Posterior vena cava (tissue), 2 donors: ENCODE measurements at places on chromosomes 3 and 15. TPM values are rescaled to one million over a fixed set of nuclear protein-coding genes. Genes with fewer than 3 reads are reported as not detected.

TTLL13 gene
- total RNA-seq: not detected

PLA2G4B gene
- total RNA-seq: 1.5 TPM

GOLGA8O gene
- total RNA-seq: 1.5 TPM

BRK1 gene
- total RNA-seq: 98.9 TPM

BOC gene
- 86.8 TPM for total RNA-seq

CD96 gene
- total RNA-seq: 2.5 TPM

COX5A gene
- 101 TPM for total RNA-seq

EID1 gene
- 230 TPM for total RNA-seq

SPATA12 gene
- not detected for total RNA-seq

MUSTN1 gene
- total RNA-seq: 78.5 TPM

SCAANT1 gene
- not detected for total RNA-seq

- peak; percentile 53 for DNase-seq
Observed at GRCh38 chr3:128338536-128339330, 128.0 kb downstream of the DNAJB8 start.

DNA sequence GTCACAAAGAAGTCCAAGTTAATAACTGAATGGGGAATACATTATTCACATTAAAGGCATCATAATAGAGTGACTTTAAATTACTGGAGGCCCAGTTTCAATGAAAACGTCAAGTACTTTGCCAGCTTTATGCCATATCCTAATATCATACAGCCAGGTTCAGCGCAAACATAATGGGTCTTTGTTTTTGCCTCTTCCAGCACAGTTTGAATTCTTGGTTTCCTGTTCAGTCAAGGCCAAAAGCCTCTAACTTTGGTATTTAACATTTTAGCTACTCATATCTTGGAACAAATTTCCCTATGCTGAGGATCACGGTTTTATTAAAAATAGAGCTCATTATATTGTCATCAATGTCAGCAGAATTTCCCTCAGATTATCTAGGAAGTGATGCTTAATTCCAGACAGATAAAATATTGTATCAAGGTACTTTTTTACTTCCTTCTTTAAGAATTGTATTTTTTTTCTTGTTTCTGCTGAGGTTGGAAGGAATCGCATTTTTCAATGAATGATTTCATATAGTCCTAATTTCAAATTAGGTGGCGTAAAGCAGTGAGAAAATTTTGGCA lies 269.2 kb downstream of the THRB start:
- no peak for DNase-seq

DNA sequence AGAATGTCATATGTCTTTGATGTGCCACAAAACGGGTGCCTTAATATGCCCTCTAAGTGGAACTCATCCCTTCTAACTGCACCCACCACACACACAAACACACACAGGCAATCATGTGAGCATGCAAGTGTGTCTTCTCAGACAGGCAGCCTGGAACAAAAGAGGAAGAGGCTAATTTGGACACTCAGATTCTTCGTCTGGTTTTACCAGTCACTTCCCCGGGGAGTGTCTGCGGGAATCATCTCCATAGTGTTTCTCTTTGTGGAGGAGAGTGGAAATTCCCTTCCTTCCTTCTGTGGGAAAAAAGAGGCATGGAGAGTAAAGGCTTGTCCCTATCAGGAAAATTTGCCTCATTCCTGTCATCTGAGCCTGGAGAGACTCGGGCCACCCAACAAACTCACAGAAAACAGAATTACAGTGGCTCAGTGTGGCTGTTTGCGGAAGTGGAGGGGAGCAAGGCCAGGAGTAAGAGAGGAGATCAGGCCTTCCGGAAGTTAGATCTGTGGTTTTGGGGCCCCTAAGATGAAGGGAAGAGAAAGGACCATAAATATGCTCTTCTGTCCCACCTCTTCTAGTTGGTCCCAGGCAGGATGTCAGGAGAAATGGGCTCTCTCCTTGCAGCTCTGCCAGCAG lies 212.6 kb upstream of the SEMA6D start:
- no peak for DNase-seq

GRCh38 chr3:52429779-52430415 lies 15.0 kb downstream of the SEMA3G start:
- no peak for DNase-seq

- DNase-seq: peak; percentile 92
Observed at GRCh38 chr15:72902245-72902918, 118.8 kb upstream of the ADPGK start.

- DNase-seq: no peak
Observed at GRCh38 chr3:40618158-40618557, 93.4 kb downstream of the ZNF621 start.

GRCh38 chr3:142647856-142648255 lies 51.7 kb downstream of the PLS1 start:
- DNase-seq: no peak

GRCh38 chr3:99699841-99700240 lies 61.4 kb downstream of the COL8A1 start:
- DNase-seq: no peak

- DNase-seq: peak; percentile 87
Observed at GRCh38 chr15:29871401-29871800, 49.1 kb upstream of the TJP1 start.

- no peak for DNase-seq
Observed at GRCh38 chr15:92810418-92811138, 89.5 kb upstream of the CHD2 start.

DNA sequence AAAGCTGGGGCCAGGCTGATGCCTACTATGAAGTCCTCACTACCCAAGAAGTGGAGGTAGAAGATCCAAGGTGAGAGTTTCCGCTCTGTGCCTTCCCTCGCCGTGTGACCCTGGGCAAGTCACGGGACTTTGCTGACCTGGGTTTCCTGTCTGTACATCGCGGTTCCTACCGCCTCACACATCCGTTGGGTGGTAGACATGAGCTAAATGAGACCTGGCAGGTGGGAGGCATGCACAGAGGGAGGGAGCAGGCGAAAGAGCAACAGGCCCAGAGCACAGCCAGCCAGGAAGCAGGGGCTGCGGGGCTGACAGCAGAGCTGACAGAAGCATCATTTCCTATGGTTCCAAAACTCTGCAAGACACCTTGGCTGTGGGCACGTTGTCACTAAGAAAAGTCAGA lies 157.3 kb upstream of the BHLHE40 start:
- DNase-seq: no peak

DNA sequence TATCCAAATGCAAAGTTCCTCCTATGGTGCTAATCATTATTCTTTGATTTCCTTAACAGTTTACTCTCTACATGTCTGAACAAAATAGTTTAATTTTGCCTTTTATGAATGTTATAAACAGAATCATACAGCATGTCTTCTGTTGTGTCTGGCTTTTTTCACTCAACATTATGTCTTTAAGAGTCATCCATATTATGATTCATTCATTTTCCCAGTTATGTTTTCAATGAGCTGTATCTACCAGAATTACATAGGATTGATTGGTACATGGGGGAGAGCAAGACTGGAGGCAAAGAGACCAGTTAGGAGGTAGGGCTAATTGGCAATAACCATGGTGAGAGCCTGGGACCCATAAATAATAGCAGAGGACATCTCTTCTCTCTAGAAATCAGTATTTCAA lies 16.6 kb upstream of the RAP2B start:
- no peak for DNase-seq

GRCh38 chr3:129261894-129262293 lies 12.5 kb downstream of the COPG1 start:
- DNase-seq: no peak

- peak; percentile 81 for DNase-seq
Observed at GRCh38 chr3:3800080-3800455, 837 bp downstream of the LRRN1 start.

DNA sequence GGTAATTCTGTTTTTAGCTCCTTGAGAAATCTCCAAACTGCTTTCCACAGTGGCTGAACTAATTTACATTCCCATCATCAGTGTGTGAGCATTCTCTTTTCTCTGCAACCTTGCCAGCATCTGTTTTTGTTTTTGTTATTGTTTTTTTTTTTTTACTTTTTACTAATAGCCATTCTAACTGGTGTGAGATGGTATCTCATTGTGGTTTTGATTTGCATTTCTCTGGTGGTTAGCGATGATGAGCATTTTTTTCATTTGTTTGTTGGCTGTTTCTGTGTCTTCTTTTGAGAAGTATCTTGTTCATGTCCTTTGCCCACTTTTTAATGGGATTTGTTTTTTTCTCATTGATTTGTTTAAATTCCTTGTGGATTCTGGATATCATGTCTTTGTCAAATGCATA lies 129.7 kb upstream of the ABHD17C start:
- no peak for DNase-seq

DNA sequence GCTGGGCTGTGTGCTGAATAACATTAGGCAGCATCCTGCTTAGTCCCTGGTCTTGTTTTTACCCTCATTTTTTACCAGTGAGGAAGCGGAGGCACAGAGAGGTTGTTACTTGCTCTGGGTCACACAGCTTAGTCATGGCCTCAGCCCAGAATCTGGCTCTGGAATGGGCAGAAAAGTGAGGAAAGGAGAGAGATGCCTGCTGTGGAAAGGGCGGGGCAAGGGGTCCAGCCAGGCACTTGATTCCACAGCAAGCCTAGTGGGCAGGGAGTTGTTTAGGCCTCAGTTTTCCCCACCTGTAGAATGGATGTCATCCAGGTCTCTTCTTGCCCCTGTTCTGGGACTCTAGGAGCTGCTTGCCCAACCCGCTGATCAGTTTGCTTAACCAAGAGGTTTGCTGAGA lies 35.9 kb downstream of the SLC6A6 start:
- no peak for DNase-seq

DNA sequence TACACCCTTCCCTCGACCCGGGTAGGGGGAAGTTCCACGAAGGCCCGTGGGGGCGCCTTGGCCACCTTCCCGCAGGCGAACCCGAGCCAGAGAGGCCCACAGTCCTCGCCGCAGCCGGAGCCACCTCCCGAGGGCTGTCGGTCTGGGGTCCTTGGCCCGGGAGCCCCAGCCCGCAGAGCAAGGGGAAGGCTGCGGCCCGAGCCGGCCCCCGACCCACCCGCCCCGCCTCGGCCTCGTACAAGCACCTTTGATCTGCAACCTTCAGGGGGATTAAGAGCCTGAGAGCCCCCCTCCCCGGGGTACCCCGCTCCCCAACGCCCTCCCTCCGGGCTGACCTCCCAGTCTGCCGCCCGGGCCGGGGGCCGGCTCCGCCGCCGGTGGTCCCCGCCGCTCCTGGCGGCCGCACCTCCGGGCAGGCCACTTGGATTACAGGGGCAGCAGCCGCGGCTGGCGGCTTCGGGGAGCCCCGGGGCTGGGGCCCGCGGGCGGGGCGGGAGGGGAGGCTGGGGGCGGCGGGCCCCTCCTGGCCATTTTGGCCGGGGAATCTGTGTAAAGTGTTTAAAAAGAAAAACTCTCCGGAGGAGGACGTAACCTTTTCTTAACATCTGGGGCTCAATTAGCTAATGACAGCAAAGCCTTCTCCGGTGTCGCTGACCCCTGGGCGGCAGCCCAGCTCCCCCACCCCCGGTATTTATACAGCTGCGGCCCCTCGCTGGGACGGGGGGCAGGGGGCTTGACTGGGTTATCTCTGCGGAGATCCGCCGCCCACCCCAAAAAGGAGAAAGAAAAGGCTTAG lies 40.2 kb downstream of the EPHB3 start:
- DNase-seq: peak; percentile 69

DNA sequence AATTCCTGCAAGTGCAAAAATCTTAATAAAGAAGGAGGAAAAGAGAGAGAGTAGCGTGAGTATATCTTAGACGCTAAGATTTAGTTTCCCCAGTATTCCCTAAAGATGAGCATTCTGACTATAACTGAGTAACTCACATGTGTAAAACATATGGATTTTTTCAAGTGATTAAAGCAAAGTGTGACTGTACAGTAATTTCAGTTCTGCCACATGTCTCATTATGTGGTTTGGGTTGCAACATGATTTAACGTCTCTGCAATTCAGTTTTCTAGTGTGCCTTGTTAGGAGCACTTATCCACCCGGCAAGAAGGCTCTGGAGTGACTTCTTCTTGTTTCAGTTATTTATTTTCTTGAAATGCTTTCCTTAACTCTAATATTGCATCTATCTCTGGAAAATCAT lies 514.1 kb downstream of the ROBO1 start:
- no peak for DNase-seq

DNA sequence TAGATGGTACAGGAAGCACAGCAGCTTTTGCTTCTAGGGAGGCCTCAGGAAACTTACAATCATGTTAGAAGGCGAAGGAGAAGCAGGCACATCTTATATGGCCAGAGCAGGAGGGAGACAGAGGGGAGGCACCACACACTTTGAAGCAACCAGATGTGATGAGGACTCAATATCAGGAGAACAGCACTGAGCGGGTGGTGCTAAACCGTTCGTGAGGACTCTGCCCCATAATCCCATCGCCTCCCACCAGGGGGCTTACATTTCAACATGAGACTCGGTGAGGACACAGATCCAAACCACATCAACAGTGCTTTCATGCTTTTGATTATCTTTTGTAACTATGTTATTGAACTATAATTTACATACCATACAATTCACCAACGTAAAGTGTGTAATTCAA lies 7.6 kb upstream of the TMEM44 start:
- peak; percentile 47 for DNase-seq

DNA sequence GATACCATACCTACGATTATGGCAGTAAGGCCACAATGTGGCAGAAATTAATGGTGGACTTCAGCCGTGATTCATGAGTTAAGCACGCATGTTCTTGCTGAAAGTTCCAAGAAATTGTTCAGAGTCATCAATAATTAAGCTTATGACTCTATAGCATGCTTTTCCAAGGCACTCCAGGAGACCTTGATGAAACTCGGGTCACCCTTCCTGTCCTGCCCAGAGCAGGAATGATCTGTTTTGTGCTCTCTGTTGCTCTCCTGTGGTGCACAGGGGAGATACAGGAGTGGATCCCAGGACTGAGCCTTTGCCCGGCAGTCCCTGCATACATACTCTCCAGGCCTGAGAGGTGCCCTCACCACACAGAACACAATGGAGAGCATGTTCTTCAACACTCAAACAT lies 141.6 kb upstream of the SLC2A2 start:
- DNase-seq: no peak

- no peak for DNase-seq
Observed at GRCh38 chr3:189041482-189042090, 130.2 kb upstream of the TPRG1 start.

DNA sequence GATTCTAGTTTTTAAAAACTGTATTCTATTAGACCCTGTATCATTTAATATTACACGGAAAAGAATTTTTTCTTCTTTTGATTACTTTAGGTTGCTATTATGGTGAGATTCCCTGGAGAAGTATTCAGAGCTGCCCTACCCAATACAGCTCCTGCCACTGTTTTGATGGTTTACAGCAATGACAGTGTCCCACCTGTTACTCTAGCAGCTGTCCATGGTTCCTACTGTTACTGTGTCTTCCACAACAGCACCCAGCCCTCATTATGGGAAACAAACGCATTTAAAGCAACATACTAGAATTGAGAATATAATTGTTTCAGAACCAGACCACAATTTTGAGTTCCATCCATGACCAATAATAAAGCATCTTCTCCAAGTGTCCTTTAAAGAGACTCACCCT lies 450.7 kb downstream of the SHQ1 start:
- no peak for DNase-seq
